ENCODE measurements at places on chromosomes 5 and 9.

DNA sequence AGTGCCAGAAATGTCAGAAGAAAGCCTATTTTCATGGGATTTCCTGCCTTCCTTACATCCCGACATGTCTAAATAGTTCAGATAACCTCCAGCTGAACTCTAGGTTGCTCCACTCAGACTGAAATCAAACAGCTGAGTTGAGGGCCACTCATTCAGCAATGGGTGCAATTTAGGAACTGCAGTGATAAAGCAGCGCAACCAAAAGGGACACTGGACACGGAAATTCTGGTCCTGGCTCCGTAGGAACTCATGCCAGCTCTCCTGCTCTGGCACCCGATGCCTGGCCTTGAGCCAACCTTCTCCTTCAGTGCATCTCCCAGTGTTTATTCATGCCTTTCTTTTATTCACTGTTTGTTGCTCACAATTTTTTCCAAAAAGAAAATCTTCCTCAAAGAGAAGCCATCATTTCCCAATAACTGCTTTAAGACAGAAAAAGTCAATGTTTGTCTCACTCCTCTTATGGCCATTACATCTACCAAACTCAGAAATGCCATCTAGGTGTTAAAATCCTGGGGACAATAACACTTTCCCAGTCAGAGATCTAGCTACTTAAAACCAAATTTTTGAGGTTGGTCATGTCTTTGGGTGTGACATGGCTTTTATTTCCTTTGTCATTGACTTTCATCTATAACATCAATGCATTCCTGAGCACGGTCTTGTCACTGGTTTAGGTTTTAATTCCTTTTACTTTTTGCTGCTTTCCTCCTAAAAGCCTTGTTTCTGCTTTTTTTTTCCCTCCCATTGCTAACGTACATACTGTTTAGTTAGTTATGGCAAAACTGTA lies 126.9 kb downstream of the PDE4D start:
- DNase-seq, result no peak

DNA sequence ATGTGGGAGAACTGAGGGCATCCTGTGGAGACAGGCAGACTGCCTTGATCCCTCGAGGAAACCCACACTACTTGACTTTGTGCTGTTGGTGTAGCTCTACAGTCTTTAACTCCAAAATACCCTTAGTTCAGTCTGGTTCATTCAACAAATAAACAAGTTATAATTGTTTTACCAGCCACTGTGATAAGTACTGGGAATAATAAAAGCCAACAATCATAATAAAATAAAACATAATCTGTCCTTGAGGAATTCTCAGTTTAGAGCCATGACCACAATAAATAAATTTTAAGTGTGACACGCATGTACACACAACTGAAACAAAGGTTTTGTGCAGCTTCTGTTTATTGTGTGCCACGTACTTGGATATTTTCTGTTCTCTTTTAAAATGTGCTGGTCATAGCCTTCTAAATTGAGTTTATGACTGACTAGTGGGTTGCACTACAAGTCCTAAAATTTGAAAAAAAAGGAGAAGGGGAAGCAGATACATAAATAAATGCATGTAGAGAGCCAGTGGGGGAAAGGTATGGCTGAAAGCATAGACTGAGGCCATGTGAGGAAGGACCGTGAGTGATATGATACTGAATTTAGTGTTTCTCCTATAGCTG lies 6.2 kb upstream of the SCAMP1 start:
- DNase-seq, result no peak

DNA sequence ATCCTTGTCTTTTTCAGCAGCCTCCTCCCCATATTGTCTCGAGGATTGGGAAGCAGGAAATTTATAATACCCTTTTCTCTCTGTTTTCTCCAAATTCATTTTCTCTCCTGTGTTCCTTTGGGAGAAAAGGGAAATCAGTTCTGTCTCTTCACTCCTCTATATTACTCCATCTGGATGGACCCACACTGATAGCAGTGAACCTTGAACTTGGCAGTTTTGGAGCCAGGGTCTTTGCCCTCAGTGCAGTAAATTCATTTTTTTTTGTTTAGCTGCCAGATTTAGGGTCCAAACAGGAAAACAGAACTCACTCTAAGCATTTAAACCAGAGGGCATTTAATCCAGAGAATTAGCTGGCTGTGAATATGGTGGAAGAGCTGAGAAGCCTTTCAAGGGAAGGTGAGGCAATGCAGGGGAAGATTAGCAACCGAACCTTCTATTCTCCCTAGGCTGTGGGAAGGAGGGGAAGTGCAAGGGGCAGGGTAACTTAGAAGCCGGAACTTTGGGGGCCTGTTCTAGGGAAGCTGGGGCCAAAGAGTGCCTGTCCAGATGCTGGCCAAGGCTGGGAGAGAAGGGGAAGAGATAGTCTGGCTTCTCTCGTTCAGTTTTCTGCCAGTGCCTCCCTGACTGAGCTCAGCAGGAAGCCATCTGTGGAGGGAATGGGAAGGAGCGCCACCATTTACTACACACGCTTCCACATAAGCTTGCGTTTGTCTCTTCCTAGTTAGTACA lies 16.3 kb upstream of the NPR2 start:
- no peak for DNase-seq

GRCh38 chr5:9553561-9553960 lies 7.7 kb upstream of the SEMA5A start:
- no peak for DNase-seq

DNA sequence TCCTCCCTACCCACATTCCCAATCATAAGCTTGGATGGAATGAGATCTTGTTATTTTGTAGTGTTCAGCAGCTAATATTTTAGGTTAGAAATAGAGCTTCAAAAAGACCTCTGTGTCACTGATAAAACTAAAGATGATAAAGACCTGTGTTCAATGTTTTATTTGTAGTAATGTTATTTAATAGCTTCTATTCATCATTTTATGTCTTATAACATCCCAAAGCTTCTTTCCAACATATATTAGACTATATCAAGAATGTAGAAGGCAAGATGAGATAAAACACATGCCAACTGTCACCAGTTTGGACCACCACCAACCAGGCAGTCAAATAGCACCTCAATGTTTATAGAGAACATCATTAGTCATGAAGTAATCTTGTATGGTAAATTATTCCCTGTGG lies 409.5 kb upstream of the ITGA1 start:
- no peak for DNase-seq

Data from iPS DF 6.9 (cell line).